ENCODE measurements at places on chromosomes 3 and 15.

DNA sequence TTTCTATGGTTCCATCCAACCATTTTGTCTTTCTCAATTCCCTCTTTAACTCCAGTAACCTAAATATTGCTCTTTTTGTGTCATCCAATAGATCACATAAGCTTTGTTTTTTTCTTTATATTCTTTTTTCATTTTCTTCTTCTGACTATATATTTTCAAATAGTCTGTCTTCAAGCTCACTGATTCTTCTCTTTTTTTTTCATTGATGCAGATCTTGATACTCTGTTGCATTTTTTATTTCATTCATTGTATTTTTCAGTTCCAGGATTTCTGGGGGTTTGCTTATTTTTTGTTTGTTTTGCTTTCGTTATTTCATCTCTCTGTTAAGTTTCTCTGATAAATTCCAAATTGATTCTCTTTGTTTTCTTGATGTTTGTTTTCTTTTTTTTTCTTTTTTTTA lies 36.2 kb downstream of the CLDN1 start:
- no peak for DNase-seq

DNA sequence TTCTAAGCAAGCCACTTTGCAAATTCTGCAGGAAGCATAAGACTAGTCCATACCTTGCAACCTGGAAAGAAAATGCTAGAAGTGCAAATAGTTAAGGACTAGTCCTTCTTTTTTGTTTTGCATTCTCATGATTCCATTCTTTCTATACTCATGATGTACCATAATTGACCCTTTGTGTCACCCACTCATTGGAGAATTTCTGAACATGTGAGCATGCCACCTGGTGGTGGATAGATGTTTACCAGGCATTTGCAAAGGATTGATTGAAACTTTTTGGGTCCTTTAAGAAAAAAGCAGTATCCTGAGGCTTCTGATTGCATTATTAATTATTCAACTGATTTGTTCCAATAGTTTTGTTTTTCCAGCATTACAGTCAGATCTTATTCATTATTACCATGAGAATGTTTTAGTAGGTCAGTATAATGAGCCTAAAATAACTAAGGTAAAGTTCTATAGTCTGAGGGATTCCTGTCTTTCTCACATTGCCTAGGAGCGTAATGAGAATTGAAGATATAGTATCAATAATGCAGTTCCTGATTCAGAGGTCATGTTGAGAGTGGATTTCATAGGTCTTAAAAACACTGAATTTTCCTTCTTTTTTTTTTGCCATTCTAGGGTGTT lies 20.2 kb upstream of the DIPK2A start:
- DNase-seq, result peak; percentile 38

GRCh38 chr3:63278171-63279004 lies at the start of gene SYNPR:
TSS of gene SYNPR (plus strand) at chr3:63278308.
- no peak for DNase-seq

DNA sequence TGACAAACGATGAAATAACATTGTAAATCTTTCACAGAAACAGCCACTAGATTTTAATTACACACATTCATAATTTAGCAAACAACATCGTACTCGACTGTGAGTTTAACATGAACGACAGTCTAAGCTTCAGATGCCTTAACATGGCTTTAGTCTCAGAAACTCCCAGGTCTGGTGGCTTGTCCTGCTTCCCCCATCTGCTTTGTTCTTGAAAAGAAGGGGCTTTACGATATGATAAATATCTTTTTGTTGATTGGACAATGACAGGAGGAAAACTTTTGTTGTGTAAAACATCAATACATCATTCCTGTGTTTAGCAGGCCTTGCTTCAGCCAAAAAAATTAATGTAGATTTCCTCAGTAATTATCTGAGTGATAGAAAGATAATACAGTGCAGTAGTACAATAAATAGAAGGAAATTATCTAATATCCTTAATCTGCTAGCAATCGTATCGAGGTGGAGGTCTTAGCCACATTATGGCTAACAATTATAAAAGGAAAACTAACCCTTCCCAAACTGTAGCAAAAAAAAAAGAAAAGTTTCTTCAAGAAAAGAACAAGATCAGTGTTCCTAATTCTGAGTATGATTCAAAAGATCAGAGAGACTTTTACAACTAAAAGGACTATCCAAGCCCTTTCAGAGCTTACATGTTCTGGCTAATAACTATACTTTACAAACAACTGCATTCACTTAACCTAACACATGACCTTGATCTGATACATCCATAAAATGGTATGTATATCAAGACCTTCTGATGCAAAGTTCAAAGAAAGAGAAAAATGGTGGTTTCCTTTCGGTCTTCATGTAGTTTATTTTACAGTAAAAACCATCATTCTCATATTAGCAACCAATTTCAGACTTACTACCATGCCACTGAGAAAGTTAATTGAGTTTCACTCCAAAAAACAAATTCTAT lies 535.7 kb downstream of the FOXP1 start:
- no peak for DNase-seq

- DNase-seq, result no peak
Observed at GRCh38 chr3:177330779-177331178, 133.5 kb upstream of the TBL1XR1 start.

DNA sequence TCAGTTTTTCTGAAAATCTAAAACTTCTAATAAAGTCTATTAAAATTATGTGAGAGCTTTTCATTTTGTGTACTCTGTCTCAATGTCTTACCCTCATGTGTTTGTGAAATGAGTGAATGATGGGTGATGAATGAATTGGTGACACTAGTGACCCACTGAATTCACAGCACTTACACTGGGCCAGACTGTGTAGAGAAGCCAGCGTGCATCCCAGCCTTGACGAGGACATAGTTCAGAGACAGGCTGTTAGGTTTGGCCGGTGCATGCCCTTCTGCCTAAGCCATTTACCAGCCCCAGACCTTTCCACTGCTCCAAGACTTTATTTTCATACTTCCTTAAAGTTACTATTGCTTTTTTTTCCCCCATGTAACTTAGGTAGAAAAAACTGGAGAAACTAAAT lies 38.8 kb downstream of the FBXO22 start:
- no peak for DNase-seq

- peak; percentile 2 for DNase-seq
Observed at GRCh38 chr3:11734-12133, 184.8 kb upstream of the CHL1 start.

DNA sequence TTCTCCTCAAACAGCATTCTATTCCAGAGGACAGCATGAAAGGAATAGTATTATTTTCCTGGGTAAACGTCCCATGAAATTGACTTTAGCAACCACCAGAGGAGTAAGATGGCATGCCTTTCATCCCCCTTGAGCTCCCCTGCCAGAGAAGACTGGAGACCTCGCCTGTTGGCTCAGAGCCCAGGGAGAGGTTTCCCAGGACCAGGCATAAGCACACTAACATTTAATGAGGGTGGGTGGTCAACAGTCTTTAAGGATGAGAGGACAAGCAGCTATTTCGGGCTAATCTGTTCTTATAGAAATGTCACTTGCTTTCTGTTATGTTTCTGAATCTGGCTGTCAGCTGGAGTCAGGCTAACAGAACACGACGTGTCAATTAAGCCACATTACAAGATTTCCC lies 390.5 kb downstream of the GABRG3 start:
- no peak for DNase-seq

- no peak for DNase-seq
Observed at GRCh38 chr3:29889215-29889614, 608.3 kb downstream of the RBMS3 start.

GRCh38 chr3:69906351-69906966 lies 93.1 kb upstream of the SAMMSON start:
- DNase-seq, result no peak

DNA sequence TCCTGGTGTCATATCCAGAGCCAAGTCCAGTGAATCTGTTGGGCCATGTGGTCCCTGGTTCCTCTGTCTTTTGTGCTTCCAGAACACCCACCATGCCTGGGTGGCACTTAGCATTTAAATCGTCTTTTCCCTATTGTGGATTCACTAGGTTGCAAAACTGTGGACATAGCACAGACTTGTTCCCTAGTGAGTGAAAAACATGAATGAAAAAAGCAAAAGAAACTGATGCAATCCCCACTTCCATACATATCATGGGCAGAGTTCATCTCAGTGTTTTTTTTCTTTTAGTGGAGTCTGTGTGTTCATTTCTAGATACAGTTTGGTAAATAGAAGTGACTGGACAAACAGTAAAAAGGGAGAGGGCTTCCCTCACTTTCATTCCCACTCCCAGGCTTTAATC lies 170.5 kb downstream of the SLCO3A1 start:
- no peak for DNase-seq

DNA sequence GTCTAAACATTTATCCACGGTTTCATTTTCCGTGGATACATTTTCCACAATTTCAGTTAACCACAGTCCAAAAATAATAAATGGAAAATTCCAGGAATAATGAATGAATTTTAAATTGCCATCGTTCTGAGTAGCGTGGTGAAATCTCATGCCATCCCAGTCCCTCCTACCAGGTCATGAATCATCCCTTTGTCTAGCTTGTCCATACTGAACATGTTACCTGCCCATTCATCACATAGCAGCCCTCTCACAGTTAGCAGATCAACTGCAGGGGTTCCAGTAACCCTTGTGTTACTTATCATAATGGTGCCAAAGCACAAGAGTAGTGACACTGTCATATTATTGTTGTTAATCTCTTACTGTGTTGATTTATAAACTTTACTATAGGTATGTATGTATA lies 124.5 kb downstream of the GSK3B start:
- no peak for DNase-seq

- DNase-seq, result no peak
Observed at GRCh38 chr3:179179256-179179655, 31.1 kb downstream of the PIK3CA start.

- no peak for DNase-seq
Observed at GRCh38 chr3:134334231-134334900, 39.9 kb downstream of the AMOTL2 start.

- DNase-seq, result peak; percentile 95
Observed at GRCh38 chr3:14431917-14432834, 29.8 kb downstream of the SLC6A6 start.

DNA sequence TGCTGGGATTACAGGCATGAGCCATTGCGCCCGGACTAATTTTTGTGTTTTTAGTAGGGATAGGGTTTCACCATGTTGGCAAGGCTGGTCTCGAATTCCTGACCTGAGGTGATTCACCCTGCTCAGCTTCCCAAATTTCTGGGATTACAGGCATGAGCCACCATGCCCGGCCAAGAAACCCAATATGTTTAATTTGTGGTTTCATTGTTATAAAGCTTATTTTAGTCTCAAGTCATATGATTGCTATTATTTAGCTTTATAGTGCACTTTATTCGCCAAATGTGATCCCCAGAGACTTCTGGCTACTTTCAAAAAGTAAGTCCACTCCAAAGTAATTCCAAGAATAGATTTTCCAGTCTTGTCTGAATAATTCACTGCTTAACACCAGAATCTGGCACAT lies 19.3 kb upstream of the SLC4A7 start:
- DNase-seq, result no peak

- DNase-seq, result no peak
Observed at GRCh38 chr3:30231277-30232141, 374.9 kb upstream of the TGFBR2 start.

Data from K562 (cell line).